ENCODE measurements at places on chromosomes 13 and 19.

- no peak for DNase-seq
Measured at GRCh38 chr19:2345794-2346663, 14.0 kb upstream of the TMPRSS9 start.

- no peak for DNase-seq
Measured at GRCh38 chr13:107097916-107098315, 530.0 kb upstream of the ARGLU1 start.

DNA sequence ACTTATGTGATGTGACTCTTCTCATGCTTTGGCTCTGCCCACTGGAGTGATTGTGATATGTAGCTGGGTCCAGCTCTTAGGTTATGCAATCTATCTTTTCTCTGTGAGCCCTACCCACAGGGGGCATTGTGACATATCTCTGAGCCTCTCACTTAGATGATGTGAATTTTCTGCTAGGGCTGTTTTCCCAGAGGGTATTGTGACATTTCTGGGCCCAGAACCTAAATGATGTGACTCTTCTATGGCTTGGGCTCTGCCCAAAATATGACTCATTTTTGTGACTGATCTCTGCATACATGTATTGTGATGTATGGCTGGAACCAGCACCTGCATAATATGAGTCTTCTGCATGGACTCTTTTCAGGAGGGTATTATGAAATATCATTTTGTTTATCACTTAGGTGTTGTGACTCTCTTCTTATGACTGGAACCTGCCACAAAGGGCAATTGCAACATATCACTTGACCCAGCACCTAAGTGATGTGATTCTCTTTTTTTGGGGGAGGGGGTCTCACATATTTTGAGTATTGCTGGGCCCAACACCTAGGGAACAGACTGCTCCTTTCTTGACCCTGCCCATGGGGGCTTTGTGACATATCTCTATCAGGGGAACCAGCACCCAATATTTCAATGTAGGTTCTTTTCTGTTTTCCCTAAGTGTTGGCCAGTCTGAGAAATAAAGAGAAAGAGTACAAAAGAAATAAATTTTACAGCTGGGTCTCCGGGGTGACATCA lies 12.1 kb upstream of the ZNF254 start:
- DNase-seq, result no peak

GRCh38 chr19:17441241-17442021 lies 7.0 kb downstream of the TMEM221 start:
- no peak for DNase-seq

GRCh38 chr19:16462757-16463250 lies 9.0 kb downstream of the EPS15L1 start:
- no peak for DNase-seq
